ENCODE measurements at places on chromosomes 12 and 14.

DNA sequence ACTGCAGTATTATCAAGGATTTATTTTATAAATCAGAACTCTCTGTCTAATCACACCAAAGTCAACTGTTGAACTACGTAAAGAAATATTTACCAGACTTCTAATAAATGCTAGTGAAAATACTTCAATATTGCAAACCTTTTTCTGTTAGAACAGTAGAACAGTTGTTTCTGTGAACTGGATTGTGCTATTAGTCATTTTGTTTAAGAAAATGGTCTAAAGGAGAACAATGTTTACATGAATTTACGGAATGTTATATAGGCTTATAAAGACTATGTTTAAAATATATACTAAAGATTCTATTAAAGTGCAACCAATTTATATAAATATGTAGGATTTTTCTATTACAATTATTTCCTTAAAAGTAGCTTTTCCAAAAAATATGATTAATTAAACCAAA is 471.4 kb downstream of the FSCB start:
- DNase-seq: no peak

- DNase-seq: no peak
Measured at GRCh38 chr14:34604995-34605394, 25.0 kb downstream of the SNX6 start.

GRCh38 chr14:27205036-27205435 is 607.2 kb upstream of the NOVA1 start:
- DNase-seq: no peak

- DNase-seq: no peak
Measured at GRCh38 chr12:112182499-112182898, 57.1 kb downstream of the TRAFD1 start.

DNA sequence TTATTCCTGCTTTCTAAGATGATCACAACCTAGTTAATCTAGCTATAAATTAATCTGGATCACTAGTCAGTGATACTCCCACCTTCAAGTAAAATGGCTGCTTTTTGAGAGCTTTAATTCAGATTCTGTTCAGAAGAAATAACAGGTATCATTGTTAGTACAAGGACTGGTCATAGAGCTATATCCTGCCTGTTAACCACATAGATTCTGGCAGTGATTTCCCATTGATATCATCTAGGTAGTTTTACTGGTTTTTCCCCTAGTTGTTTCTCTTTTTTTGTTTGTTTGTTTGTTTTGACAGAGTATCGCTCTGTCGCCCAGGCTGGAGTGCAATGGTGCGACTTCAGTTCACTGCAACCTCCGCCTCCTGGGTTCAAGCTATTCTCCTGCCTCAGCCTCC is 39.0 kb upstream of the HIF1A start:
- no peak for DNase-seq

DNA sequence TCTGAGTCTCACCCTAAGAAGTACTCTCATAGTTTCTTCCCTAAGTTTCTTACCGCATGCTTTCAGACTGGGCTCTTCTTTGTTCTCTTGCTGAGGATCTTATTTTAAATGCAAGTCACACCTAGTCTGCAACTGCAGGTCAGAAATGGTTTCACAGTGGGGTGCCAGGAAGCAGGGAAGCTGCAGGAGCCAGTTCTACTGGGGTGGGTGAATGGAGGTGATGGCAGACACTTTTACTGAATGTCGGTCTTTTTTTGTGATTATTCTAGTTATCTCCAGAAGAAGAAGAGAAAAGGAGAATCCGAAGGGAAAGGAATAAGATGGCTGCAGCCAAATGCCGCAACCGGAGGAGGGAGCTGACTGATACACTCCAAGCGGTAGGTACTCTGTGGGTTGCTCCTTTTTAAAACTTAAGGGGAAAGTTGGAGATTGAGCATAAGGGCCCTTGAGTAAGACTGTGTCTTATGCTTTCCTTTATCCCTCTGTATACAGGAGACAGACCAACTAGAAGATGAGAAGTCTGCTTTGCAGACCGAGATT is 1.7 kb downstream of the FOS start:
- no peak for DNase-seq

DNA sequence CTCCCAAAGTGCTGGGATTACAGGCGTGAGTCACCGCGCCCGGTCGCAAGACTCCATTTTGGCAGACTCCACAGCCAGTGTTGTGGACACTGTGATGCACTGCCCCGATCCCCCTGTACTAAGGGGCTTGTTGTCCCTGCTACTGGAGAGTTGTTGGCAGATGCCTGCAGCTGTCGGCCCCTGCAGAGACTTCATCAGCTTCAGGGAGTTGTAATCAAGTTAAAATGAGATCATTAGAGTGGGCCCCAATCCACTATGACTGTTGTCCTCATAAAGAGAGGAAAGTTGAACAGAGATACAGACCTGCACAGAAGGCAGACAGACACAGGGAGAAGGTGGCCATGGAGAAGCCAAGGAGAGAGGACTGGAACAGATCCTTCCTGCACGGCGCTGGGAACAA is 23.7 kb upstream of the TUBA1A start:
- DNase-seq: no peak

DNA sequence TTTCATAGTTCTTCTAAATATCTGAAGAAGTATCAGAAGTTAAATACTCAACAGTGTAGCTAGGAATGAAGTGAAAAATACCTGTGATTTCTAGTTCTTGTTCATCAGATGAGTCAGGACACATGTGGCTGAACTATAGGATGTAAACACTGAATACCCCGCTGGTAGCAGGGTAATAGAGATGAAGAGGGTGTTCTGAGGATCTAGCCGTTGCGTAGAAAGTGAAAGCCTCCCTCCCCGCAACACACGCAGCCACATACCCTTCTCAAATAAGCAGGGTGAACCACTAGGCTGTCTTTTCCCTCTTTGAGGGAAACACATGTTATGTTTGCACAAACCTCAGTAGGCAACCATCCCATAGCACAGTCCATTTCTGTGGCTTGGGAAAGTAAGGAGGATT is 16.4 kb upstream of the RNASE12 start:
- no peak for DNase-seq

- DNase-seq: no peak
Measured at GRCh38 chr14:30600922-30601918, 20.9 kb upstream of the SCFD1 start.
